ENCODE measurements at places on chromosomes 4 and X.

DNA sequence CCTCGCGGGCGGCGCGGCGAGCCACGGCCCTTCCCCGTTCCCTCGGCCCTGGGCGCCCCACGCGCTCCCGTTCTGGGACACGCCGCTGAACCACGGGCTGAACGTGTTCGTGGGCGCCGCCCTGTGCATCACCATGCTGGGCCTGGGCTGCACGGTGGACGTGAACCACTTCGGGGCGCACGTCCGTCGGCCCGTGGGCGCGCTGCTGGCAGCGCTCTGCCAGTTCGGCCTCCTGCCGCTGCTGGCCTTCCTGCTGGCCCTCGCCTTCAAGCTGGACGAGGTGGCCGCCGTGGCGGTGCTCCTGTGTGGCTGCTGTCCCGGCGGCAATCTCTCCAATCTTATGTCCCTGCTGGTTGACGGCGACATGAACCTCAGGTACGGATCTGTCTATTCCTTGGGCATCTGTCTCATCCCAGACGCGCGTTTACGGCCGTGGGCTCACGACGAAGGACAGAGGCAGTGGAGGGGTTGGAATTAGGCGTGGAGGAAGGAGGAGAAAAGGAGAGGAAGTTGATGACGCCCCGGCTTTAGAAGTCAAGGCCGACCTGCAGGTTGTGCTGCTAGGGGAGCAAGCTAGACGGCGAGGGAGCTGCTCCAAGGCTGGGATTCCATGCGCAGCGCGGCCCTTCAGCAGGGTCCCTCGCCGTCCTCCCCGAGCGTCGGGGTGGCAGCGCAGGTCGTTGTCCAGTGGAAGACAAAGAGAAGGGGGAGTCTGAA, 792 bp downstream of the SLC10A4 start:
- no peak for DNase-seq

- DNase-seq = no peak
These were observed 63.9 kb upstream of the HOPX start for GRCh38 chr4:56745042-56745441.

GRCh38 chr4:147965873-147966272, 234.0 kb downstream of the ARHGAP10 start:
- no peak for DNase-seq

DNA sequence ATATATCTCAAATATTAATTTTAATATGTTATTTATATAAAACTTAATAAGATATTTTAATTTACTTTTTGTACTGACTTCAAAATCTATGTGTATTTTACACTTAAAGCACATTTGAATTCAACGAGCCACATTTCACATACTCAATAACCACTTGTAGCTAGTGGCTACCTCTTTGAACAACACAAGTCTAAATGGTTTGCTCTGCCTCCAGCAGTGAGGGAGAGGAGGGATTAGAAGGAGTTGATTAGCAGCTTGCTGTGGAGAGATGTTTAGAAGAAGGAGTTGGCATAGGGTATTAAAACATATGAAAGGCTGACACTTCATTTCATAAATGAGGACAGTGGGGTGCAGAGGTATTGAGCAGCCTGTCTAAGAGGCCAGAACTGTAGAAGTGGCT, 124.0 kb downstream of the ARHGAP24 start:
- no peak for DNase-seq

DNA sequence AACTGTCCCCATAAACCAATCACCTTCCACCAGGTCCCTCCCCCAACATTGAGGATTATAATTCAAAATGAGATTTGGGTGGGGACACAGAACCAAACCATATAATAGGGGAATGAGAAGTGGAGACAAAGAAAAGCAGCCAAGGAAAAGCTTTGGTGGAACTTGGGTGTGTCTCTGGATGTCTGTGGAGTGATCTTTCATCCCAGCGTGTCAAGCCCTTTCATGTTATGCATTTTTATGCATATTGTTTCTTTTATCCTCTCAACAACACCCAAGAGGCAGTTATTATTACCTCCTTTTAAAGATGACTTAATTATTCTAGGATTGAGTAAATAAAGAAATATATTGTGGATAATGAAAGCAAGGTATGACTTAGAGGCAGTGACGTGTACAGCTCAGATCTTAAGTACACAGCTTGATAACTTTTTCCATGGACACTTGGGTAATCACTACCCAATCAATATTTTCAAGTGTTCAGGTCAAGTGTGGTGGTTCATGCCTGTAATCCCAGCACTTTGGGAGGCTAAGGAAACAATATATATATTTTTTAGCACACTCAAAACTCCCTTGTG, 42.6 kb upstream of the HOPX start:
- no peak for DNase-seq

DNA sequence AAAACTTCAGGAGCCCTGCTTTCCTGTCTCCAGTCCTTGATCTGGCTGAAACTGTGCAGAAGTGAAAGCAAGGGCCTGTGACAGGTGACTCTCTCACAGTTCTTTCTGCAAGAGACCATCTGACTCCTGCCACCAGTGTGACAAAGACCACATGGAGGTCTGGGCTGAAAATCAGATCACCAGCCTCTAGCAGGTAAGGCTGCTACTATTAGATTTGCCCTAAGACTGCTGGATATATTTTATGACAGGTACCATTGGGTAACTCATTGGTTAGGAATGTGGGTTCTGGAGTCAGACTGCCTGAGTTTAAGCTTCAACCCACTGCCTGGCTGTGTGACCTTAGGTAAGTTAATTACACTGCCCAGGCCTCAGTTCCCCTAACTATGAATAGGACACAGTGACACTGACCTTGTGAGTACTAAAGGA, 163.3 kb upstream of the SLC7A11 start:
- DNase-seq = no peak

DNA sequence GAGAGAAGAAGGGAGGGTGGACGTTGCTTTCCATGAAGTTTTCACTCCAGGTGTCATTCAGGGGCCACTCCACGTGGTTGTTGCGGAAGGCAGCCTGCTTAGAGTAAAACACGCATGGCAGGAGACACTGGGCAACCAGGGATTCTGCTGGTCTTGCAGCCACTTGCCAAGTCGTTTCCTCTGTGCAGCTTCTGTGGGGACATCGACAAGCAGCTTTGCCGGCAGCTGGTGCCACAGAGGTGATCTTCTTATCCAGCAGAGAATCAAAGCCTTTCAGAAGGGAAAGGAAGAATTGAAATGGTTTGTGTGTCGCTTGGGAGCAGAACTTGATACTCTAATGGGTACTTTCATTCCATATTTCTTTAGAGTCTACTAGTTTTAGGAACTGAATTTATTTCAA, 867.1 kb upstream of the TENM3 start:
- no peak for DNase-seq

- no peak for DNase-seq
These were observed 22.5 kb downstream of the XIAP start for GRCh38 chrX:123882391-123882790.

- DNase-seq = no peak
These were observed 82.1 kb downstream of the PPP2R2C start for GRCh38 chr4:6390356-6390755.

All from NCI-H2081 treated with DMSO at 0.1 percent for 48 hours (cell line).